ENCODE measurements at places on chromosomes 5 and 9.
A peak's percentile ranks its signal among the peaks of the same experiment; 100 is the strongest.

DNA sequence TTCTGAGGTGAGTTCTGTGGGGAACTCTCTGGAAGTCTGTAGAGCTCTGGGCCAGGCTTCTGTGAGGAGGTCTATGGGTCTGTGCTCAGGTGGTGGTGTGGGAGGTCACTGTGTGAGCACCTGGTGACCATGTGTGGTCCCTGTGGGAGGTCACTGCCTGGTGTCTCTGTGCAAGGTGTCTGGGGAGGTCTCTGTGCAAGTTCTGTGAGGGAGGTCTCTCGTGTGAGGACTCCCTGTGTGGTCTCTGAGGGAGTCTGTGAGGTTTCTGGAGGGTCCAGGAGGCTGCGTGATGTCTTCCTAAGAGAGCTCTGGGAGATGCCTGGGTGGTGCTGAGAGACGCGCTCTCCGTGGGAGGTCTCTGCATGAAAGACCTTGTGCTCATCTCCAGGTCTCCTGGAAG lies 6.0 kb upstream of the SPATA31E1 start:
- no peak for DNase-seq

DNA sequence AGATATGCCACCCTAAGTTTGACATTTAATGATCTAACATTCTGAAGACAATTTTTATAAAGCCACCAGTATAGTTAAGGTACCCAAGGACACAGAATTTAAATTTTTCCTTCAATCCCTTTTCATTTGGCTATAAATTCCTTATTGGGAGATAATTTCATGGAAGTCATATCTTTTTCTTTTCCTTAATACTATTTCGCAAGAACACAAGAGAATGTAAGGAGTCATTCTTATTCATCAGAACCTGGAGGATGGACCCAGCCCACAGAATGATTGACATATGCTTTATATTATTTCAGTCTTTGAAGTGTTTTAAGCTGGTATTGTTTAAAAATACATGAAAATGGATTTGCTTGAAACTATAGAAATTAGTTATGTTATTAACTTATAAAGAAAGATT lies 79.6 kb downstream of the DROSHA start:
- peak; percentile 17 for DNase-seq

- no peak for DNase-seq
Observed at GRCh38 chr9:124218987-124219461, 38.7 kb upstream of the NEK6 start.

- peak; percentile 16 for DNase-seq
Observed at GRCh38 chr5:146722361-146722779, 156.2 kb downstream of the PPP2R2B start.

DNA sequence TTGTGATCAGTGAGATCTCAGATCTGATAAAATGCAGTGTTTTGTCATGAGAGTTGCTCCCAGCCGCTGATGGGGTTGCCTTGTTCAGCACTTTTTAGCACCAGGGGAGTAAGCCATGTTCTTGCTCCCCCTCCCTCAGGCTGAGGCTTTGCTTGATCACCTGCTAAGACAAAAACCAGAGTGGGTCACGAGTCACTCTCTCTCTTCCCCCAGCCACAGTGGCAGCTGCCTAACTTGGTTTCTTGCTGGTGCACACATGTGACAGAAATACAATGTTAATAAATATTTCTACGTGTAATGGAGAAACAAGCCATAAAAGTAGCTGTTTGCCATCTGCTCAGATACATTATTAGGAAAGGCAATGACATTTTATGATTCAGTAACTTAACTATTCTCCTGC lies 212.4 kb upstream of the DMRT1 start:
- peak; percentile 11 for DNase-seq

- no peak for DNase-seq
Observed at GRCh38 chr9:99054581-99054980, 50.3 kb upstream of the TGFBR1 start.

DNA sequence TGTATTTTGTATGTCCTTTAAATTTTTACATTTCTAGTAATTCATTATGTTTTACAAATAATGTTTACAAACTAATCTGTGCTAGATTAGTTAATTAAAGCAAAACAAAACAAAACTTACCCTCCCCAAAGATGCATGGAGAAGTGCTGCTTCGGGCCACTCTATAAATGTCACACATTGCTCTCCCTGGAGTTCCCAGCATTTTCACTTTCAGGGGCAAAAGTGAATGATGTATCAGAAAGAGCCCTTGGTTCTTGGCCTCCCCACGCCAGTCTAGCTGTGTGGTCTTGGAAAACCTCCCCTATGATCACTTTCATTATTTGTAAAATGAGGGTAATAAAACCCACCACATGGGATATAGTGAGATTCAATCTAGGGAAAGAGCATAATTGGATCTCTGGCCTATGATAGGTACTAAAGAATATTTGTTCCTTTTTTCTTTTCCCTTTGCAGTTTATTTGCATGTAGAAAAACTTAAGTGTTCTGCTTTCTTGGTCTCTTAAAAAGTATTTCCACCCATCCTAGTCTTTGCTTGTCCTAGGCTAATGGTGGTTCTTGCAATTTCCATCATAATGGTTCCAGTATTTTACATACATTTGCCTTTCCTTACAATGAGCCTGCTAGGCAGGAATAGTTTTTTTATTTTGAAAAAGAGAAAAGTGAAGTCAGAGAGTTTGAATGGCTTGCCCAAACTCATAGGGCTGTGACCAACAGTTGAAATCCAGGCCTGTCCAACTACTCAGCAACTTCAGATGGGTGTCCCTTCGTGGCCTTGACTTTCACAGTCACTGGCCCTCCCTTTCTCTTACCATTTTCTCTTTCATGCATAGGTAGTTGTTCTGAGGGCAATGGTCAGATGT lies 184.5 kb upstream of the KLF4 start:
- DNase-seq: no peak

DNA sequence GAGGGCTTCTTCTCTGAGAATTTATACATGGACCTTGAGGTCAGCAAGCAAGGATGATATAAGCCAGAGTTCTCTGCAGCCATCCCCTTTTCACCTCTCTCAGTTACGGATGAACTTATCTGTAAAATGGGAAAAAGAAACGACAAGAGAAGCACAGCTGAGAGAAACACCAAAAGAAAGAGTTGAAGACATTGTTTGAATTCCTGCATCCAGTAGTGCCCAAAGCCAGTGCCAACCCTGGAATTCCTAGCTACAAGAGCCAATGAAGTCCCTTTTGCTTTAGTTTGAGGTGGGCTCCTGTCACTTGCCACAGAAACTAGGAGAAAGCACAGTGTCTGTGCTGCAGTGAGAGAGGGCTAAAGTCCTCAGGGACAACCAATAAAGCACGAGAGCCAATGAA lies 6.6 kb upstream of the MOB3B start:
- no peak for DNase-seq

- no peak for DNase-seq
Observed at GRCh38 chr5:80198920-80199319, 56.9 kb downstream of the SERINC5 start.

GRCh38 chr9:128992995-128993394 lies 35.1 kb downstream of the SH3GLB2 start:
- DNase-seq: no peak

DNA sequence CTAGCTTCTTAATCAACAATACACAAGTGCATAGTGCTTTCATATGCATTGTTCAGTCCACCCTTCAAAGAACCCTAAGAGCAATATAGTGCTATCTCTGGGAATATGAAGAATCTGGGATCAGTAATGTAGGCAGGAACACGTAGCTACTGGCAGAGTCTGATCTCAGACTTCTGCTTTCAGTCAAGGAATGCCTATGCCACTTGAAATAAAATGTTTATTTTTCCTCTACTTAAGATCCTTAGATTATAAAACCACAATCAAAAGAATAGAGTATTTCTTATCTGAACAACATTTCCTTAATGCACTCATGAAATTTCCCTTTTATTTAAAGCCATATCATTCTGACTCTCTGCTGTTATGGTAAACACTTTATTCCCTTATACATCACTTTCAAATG lies 1407.8 kb upstream of the C9orf72 start:
- DNase-seq: no peak

GRCh38 chr9:98607152-98607551 lies 101.6 kb downstream of the GABBR2 start:
- DNase-seq: peak; percentile 98

- DNase-seq: no peak
Observed at GRCh38 chr9:107350443-107350842, 67.4 kb downstream of the RAD23B start.

DNA sequence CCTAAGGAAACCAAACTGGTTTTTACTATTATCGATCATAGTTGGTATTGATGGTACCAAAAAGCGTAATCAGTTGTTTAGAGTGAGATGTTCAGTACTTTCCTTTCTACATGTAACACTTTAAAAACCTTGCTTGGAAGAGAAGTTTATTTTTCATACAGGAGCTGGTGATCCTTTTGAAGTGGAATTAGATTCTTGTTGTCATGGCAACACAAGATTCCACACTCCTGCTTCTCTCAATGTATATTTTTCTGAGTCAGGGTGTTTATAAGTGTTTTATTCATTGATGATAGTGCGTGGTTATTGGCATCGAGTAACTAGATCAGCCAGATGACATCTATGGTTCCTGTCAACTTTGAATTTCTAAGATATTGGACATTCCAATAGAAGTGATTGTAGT lies 181.1 kb upstream of the CHD1 start:
- no peak for DNase-seq

GRCh38 chr5:76617229-76617628 lies 6.0 kb downstream of the F2RL2 start:
- no peak for DNase-seq

DNA sequence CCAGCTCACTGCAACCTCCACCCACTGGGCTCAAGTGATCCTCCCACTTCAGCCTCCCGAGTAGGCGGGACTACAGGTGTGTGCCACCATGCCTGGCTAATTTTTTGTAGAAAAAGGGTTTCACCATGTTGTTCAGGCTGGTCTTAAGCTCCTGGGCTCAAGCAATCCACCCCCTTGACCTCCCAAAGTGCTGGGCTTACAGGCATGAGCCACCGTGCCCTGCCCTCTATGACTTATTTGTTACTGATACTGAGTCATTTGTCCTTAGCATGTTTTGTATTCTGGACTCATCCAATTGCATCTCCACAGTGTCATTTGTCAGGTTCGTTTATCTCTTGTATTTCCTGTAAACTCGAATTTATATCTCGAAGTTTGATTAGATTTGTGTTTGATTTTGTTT lies 2.7 kb upstream of the ITK start:
- DNase-seq: no peak

DNA sequence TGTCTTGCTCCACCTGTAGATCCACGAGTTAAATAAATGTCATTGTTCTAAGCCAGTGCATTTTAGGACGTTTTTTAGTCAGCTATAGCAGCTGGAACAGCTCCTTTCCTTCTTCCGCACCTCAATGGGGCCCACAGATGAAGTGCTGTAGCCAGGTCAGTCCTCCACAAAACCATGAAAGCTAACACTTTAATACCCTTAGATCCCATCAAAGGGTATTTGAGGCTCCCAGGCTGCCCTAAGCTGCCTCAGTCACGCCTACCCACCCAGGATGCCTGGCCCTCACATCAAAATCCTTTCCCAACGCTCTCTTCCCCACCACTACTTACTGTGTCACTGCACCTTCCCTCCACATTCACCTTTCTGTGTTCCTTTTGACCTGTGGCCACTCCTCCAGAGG lies 44.1 kb upstream of the ACO1 start:
- DNase-seq: no peak

DNA sequence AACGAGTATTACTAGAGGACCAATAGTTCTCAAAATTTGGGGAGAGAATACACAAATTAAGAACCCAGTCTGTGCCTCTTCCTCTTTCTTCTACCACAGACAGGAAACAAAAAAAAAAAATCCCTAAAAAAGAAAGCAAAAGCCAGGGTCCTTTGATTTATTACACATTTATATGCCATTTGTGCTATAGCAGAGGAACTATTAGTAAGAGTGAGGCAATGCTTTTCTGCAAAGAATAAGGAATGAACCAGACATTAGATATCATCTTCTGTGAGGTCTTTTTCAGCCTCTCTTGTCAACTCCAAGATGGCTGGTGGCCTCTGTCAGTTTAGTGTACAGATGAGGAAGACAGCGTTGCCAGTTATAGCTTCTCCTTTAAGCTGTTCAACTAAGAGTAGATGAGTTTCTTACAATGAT lies 127.6 kb downstream of the RFX3 start:
- DNase-seq: no peak

- DNase-seq: no peak
Observed at GRCh38 chr5:10289353-10289752, 18.3 kb downstream of the CMBL start.

DNA sequence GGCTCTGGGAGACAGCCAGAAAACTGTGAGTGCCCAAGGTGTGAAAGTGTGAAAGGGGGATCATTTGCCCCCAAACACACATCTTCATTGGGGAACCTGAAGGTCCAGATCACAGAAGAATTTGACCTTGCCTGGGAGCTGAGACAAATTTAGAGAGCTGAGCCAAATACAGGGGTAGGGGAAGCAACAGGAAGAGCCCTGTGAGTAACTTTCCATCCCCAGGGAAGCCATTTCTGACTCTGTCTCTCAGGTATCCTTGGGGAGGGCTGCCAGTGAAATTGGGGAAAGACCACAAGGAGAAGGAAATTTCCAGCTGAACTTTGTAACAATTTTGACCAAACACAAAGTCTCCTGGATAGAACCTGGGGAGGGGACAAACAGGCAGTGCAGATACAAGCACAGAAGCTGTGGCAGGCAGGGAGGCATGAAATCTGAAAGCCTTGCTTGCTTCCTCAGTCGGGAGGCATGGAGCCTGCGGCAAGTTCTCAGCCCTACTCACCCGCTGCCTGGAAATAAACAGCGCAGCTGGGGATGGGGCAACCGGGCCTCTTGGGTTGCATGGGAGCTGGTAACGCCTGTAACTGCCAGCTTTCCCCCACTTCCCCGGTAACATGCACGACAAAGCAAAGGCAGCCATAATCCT lies 31.5 kb upstream of the ZCCHC9 start:
- DNase-seq: no peak

- DNase-seq: no peak
Observed at GRCh38 chr9:87564111-87564510, 66.4 kb downstream of the DAPK1 start.

GRCh38 chr5:26700759-26701384 lies 337.5 kb downstream of the CDH9 start:
- no peak for DNase-seq

DNA sequence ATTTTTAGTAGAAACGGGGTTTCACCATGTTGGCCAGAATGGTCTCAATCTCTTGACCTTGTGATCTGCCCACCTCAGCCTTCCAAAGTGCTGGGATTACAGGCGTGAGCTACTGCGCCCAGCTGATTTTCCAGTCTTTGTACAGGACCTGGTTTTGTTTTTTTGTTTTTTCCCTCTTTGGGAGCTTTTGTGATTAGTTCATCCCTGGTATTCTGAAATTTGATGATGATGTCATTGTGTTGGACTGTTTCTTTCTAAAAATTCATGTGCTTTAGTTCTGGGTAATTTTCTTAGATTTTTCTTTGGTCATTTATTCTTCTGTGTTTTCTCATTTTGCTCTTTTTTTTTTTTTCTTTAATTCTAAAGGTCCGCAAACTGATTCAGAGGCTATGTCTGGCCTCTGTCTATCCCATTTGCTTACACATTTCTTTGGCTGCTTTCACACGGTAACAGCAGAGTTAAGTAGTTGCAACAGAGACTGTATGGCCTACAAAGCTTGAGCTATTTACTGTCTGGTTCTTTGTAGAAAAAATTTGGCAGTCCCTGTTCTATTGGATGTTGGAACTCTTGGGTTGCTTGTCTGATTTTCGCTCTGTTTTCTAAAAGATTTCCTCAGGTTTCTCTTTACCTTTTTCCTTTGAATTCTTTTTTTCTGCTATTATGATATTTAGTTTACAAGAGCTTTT lies 24.8 kb downstream of the STX17 start:
- DNase-seq: peak; percentile 35

Measured in IMR-90 (cell line).